Muscle of leg (tissue), 16 donors: ENCODE measurements at places on chromosomes 13 and 19. TPM values are rescaled to one million over a fixed set of nuclear protein-coding genes. Genes with fewer than 3 reads are reported as not detected.

DNA sequence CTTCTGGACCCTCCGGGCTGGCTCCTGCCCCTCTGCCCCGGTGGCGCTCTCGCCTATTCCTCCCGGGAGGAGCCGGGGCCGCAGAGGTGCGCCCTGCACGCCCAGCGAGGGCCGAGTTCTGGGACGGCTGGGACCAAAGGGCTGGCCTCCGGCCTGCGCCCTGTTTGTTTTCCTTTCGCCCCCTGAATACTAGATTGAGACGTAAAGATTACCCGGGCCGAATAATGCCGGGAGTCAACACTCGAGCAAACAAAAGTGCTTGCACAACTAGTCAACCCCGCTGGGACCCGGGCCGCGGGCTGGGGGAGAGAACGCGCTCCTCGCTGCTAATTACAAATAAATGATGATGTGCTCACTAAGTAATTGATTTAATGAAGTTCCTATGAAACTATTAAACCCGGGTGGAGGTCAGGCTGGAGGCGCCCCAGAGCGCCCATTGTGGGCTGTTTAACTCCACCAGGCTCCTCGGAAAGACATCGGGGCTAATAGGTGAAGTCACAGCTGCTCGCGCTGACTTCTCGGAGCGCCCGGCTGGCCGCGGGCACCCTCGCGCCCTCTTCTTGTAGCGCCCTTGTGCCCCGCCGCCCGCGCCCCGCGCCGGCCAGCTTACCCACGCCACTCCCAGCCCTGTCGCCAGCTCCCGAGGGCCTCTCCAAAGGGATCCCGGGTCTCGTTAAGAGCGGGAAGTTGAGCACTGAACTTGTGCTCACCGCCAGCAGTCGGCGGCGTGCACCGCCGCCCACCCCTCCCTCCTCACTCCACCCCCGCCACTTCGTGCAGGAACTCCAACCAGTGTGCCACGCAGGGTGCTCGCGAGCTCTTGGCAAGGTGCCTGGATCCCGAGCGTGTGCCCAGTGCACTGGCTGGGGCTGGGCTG, 14.9 kb downstream of the ZIC5 start:
- peaks cover 91% of the 10 kb centered on the region for H3K27me3 ChIP-seq
- no peak overlapping the region for H3K4me3 ChIP-seq
- no peak overlapping the region for H3K27ac ChIP-seq

DNA sequence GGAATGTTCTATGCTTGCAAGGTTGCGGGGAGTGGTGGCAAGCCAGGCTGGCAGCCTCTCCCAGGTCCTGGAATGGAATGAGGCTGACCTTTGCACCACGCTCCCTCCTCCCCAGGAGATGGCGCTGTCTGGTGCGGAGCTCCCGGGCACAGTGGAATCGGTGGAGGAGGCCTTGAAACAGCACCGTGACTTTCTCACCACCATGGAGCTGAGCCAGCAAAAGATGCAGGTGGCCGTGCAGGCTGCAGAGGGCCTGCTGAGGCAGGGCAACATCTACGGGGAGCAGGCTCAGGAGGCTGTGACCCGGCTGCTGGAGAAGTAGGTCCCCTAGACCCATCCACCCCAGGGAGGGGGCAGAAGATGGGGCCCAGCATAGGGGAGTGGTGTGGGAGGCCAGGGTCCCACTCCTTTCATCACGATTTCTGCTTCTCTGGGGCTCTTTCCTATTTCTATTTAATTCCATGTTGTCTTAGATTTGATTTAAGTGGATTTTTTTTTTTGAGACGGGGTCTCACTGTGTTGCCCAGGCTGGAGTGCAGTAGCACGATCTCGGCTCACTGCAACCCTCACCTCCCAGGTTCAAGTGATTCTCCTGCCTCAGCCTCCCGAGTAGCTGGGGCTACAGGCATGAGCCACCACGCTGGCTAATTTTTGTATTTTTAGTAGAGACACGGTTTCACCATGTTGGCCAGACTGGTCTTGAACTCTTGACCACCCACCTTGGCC, 53.2 kb upstream of the SHKBP1 start:
- no peak overlapping the region for H3K27ac ChIP-seq
- peak; percentile 33 for DNase-seq
- H3K4me3 ChIP-seq, result no peak overlapping the region
- H3K4me1 ChIP-seq, result no peaks in the 10 kb centered on the region
- H3K27me3 ChIP-seq, result peaks cover 23% of the 10 kb centered on the region

GRCh38 chr13:23806874-23807526, 82.2 kb downstream of the MIPEP start:
- H3K27ac ChIP-seq, result peak overlapping the region; percentile 38
- H3K4me3 ChIP-seq, result no peak overlapping the region

DNA sequence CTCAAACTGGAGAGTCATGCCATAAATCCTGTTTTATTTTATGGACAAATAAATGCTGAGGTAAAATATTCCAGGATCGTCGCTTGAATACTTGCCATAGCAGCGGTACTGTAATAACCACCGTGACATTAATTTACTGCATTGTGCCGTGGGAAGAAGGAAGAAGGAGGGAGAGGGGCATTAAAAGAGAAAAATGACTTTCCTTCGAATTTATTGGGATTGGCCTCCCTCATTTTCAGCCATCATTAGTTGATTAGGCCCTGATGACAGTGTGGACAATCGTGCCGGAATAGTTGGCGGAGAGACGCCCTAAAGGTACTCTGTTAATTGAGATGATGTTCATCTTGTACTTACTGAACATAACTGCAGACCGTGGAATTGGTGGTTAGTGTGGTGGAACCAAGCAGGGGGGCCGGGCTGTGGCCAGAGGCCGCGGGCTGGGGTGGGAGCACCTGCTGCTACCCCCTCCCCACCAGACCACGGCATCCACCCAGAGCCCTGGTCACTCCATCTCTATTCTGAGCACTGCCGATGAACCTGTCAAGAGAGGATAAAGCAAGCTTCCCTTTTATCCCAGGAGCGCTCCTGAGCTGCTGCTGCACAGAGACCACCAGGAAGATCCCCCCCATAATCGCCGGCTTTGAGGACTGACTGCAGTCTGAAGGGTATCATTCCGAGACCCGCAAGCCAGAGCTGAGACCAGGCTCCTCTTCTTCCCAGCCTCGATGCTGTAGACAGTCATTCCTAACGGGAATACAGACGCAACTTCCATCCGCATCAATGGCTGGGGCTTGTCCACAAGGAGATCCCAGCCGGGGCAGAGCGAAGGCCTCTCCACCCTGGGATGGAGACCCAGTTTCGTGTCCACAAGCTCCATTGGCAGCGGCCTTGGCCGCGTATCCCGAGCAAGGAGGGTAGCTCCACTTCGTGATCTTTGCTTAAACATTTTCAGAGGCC, 168.3 kb upstream of the TSHZ3 start:
- H3K36me3 ChIP-seq, result no peaks in the 10 kb centered on the region
- H3K4me1 ChIP-seq, result peaks cover 26% of the 10 kb centered on the region
- no peak overlapping the region for H3K4me3 ChIP-seq
- no peaks in the 10 kb centered on the region for H3K27me3 ChIP-seq
- H3K27ac ChIP-seq, result no peak overlapping the region

DNA sequence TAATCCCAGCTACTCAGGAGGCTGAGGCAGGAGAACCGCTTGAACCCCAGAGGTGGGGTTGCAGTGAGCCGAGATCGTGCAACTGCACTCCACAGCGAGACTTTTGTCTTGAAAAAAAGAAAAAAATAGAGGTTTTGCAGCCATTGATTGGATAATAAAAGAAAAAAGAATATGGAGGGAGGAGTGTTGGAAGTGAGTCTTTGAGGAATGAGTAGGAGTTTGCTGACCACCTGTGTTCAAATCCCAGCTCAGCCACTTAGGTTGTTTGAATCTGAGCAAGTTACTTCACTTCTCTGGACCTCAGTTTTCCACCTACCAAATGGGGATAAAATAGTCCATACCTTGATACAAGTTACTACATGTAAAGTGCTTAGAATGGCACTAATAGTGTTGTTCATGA, 6.2 kb downstream of the NRTN start:
- no peak overlapping the region for H3K27ac ChIP-seq
- H3K36me3 ChIP-seq, result no peaks in the 10 kb centered on the region
- H3K27me3 ChIP-seq, result peaks cover 11% of the 10 kb centered on the region
- no peak overlapping the region for H3K4me3 ChIP-seq
- peaks cover under 1% of the 10 kb centered on the region for H3K4me1 ChIP-seq
- DNase-seq, result no peak

Gene TMEM205
- 48.2 TPM for total RNA-seq

- no peaks in the 10 kb centered on the region for H3K27me3 ChIP-seq
- H3K36me3 ChIP-seq, result peaks cover 6% of the 10 kb centered on the region
- H3K27ac ChIP-seq, result no peak overlapping the region
- H3K4me1 ChIP-seq, result peaks cover 27% of the 10 kb centered on the region
These were observed 30.9 kb downstream of the COL4A1 start for GRCh38 chr13:110275931-110276552.

GRCh38 chr13:52136763-52137162, 7.9 kb upstream of the NEK5 start:
- H3K4me3 ChIP-seq, result no peak overlapping the region
- DNase-seq, result no peak
- no peaks in the 10 kb centered on the region for H3K27me3 ChIP-seq
- H3K4me1 ChIP-seq, result no peaks in the 10 kb centered on the region
- H3K36me3 ChIP-seq, result peaks cover 32% of the 10 kb centered on the region
- no peak overlapping the region for H3K27ac ChIP-seq

Gene RNF17
- not detected for total RNA-seq

Gene OCEL1
- 3.1 TPM for total RNA-seq

Gene URAD
- total RNA-seq, result not detected

- H3K27ac ChIP-seq, result no peak overlapping the region
- H3K4me1 ChIP-seq, result no peaks in the 10 kb centered on the region
- no peak for DNase-seq
- H3K36me3 ChIP-seq, result no peaks in the 10 kb centered on the region
These were observed 104.6 kb downstream of the SOX1 start for GRCh38 chr13:112171570-112171965.

- no peak overlapping the region for H3K27ac ChIP-seq
- DNase-seq, result no peak
- no peak overlapping the region for H3K4me3 ChIP-seq
- H3K27me3 ChIP-seq, result peaks cover 9% of the 10 kb centered on the region
- no peaks in the 10 kb centered on the region for H3K36me3 ChIP-seq
These were observed 34.9 kb upstream of the MCF2L start for GRCh38 chr13:112934078-112934477.

DNA sequence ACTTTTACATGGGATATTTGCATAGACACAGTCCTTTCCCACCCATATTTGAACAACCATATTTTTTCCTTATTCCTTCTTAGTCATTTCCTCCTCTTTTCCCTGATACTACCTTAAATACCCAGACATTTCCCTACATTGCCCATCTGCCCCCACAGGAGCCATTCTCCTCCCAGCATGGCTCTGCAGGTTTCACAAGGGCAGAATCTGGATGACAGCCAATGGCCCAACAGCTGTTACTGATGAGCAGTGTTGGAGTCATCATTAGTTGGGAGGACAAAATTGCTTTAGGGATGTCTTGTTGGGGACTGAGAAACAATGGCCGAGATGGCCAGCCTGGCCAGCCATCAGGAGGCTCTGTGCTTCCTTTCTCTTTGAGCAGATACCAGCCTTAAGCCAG, 209.5 kb downstream of the KLF5 start:
- no peaks in the 10 kb centered on the region for H3K27me3 ChIP-seq
- H3K4me3 ChIP-seq, result no peak overlapping the region
- DNase-seq, result peak; percentile 46
- no peak overlapping the region for H3K27ac ChIP-seq
- no peaks in the 10 kb centered on the region for H3K36me3 ChIP-seq

Gene LRRC8E
- 0.13 TPM for total RNA-seq

Gene ZNF790
- total RNA-seq, result 10.6 TPM

- no peaks in the 10 kb centered on the region for H3K4me1 ChIP-seq
- H3K27ac ChIP-seq, result no peak overlapping the region
- no peaks in the 10 kb centered on the region for H3K36me3 ChIP-seq
- H3K4me3 ChIP-seq, result no peak overlapping the region
These were observed 48.7 kb upstream of the MYCBP2 start for GRCh38 chr13:77375560-77376108.

Gene SLC8A2
- total RNA-seq, result 0.04 TPM

DNA sequence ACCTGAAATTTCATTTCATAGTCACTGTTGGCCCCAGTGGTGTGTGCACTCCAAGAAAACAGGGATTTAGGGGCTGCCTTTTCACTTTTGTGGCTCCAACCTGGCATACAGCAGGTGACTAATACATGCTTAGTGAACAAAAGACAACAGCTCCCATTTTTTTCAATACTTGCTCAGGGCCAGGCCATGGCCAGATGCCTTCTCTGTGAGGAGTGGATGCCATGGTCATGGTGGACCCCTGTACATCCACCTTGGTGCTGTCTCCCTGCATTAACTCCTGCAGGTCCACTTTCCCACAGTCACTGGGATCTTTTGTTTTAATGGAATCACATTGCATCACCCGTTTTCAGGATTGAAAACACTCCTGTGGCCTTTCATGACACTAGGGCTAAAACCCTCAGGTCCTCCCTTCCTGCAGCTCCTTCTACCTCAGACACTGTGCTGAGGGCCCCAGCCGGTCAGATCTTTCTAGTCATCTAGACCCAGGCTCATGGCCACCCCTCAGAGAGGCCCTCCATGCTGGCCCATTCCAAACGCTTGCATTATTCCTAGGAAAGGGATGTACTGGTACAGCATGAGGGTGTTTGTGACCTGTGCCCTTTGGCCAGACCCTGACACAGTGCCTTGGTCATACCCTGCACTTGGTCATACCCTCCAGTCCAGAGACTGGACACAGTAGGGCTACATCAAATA, 1.2 kb upstream of the TMEM147 start:
- no peak for DNase-seq
- no peaks in the 10 kb centered on the region for H3K27me3 ChIP-seq
- peaks cover 23% of the 10 kb centered on the region for H3K36me3 ChIP-seq
- peak overlapping the region; percentile 93 for H3K4me3 ChIP-seq
- no peak overlapping the region for H3K27ac ChIP-seq

Gene AMER2
- 0.04 TPM for total RNA-seq

DNA sequence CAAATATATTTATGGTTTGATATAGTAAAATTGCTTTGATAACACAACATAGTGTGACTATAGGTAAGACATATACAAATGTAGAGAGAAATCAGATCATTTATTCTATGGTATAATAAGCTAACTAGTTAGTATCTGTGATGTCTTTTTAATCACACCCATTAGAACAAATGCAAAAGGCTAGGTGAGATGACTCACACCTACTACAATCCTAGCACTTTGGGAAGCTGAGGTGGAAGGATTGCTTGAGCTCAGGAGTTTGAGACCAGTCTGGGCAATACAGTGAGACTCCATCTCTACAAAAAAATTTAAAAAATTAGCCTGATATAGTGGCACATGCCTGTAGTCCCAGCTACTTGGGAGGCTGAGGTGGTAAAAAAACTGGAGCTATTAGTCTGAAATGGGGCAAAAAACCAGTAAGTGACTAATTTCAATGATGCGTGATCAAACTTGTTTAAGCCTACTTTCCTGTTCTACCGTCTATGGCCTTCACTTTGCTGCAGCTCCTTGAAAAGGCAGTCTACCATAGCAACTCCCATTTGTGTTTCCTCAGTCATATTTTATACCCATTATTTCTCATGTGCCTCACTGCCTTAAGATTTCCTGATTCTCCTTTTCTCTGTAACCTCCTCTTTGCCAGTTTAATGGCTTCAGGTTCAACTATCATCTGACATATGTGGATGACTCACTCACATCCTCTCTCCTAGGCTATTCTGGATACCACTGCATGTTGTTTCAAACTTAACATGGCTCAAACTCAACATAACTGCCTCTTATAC, 12.5 kb downstream of the ALG5 start:
- peaks cover 58% of the 10 kb centered on the region for H3K36me3 ChIP-seq
- no peaks in the 10 kb centered on the region for H3K27me3 ChIP-seq

- no peak overlapping the region for H3K27ac ChIP-seq
- H3K4me3 ChIP-seq, result no peak overlapping the region
- H3K4me1 ChIP-seq, result no peaks in the 10 kb centered on the region
- H3K36me3 ChIP-seq, result no peaks in the 10 kb centered on the region
- H3K27me3 ChIP-seq, result peaks cover 10% of the 10 kb centered on the region
These were observed 12.1 kb upstream of the HAS1 start for GRCh38 chr19:51735759-51736449.
